ENCODE measurements at places on chromosomes 1 and 21.

- no peak for DNase-seq
These were observed 387.6 kb downstream of the BRINP2 start for GRCh38 chr1:177558372-177558771.

DNA sequence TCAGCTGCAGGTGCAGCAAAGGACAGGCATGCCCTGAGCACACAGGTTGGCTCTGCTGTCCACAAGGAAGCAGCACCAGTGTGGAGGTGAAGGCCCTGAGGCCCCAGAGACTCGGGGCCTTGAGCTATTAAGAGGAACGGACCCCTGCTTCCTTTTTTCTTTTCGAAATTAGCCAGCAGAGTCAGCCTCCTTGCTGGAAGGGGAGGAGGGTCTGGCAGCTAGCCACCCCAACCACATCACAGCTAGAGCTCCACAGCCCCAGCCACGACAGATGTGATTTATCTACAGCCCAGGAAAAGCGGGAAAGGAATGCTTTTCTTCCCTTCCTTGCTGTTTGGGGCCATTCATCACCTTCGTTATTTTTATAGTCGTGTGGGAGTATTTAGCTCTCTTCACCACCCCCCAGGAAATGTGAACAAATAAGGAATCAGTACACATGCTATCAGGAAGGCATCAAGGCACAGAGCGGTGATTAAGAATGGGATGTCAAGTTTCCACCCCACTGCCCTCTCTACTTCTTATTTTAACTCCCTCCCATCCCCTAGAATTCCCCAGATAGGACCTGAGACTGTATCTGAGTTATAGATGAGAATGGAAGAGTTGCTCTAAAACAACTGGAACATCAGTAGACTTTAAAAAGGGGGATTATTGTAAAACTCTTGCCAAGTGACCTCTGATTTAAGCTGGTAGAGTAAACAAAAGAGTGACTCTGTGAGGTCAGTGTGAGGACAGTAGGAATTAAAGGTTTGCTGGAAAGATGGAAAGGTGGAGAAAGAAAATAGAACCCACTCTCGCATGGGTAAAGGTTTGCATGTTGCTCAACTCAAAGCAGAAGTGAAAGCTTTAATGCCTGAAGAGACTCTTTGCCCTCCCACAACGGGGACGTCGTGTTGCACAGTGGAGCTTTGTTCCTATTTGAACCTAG is 224.7 kb upstream of the GJB5 start:
- DNase-seq = no peak

GRCh38 chr1:46411010-46411405 is 16.9 kb downstream of the FAAH start:
- no peak for DNase-seq

DNA sequence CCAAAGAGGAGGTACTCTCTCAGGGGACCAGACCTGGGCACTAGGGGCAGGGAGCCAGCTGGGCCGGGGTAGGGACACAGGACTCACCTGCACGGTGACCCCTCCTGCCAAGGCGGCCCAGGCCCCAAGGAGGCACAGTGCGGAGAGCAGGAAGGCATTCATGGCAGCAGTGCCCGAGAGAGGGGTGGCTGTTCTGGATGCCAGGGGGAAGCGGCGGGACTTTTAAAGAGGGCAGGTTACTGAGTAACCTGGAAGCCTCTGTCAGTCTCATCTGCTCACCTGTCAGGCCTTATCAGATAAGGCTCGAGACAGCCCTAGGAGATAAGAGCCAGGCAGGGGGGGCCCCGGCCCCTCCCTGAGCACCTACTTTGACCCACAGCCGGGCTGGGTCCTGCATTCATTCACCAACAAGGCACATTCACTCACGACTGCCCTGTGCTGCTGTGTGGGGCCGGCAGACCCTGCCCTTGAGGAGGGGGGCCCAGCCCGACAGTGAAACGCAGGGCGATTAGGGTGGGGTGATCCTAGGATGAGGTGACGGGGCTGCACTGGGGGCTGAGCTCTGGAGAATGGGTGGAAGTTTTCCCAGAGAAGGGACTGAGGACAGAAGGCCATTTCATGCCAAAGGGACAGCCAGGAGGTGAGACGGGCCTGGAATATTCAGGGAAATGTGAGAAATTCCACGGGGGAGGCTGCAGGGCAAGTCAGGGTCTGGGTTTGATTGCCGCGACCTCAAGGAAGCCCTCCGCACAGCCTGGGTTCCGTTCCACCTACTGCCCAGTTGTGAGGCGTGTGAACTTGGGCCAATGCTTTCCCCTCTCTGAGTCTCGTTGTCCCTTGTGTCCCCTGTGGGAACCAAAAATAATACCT is at the start of gene GUCA2A:
TSS of gene GUCA2A (minus strand) at position 195 of the 870 bp plus-strand sequence. CDS start at position 162, 33 bp downstream.
- DNase-seq = no peak

GRCh38 chr1:242579528-242580235 is 55.2 kb upstream of the PLD5 start:
- DNase-seq = no peak

GRCh38 chr1:28290851-28291250 is 31.5 kb downstream of the SESN2 start:
- no peak for DNase-seq

GRCh38 chr1:183514235-183514634 is 41.9 kb downstream of the SMG7 start:
- DNase-seq = no peak

Measured in T-helper 9 cell (primary cell).